ENCODE measurements at places on chromosomes 5 and 9.

DNA sequence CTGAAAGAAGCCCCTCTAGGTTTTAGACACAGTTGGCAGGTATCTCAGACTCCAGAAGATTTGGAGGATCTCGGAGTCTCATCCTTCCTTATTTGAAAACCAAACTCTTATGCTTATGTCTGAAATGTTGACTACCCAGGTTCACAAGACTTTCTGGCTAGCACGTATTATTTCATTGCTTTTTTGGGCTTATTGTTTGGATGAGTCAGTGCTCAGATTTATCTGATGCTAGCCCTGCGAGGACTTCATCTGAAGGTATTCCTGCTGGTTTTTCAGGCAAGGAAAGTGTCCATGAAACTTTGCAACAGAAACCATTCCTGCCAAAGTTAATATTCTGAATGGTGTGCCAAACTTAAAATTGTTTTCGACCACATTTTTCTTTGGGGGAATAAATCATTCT is 8.5 kb downstream of the OSTF1 start:
- no peak for DNase-seq

DNA sequence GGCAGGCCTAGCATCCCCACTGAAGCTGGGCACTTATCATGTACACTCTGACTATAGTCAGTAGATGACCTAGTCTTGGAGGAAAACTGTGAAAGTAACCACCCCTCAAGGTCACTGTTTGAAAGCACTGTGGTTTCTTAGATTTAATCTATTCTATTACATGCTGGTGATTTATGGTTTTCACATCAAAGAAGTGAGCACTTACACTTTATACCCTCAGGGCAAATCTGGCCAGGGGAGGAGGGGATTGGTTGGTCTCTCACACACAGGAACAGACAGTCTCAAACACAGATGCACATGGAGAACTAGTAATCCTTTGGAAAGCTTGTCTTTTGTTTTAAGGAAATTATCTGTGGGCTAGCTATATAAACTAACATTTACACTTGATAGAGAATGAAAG is 17.9 kb upstream of the SPIN1 start:
- DNase-seq: no peak

DNA sequence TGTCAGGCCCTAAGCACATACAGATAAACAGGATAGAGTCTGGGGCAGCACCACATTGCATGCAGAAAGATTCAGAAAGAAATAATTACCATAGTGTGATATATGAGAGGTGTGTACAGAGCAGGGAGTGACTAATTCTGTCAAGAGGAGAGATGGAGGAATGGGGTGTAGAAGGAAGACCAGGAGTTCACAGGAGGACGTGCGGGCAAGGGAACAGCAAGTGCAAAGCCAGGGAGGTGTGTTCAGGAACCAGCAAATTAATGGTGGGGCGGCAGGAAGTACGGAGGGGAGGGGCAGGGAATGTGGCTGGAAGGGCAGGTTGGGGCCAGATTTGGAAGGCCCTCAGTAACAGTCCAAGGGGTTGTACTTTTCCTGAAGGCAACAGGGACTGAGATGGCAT is 17.4 kb downstream of the EGR1 start:
- no peak for DNase-seq

GRCh38 chr9:111094433-111094924 is 56.2 kb upstream of the LPAR1 start:
- no peak for DNase-seq

GRCh38 chr5:113487781-113488644 is at the start of gene MCC:
TSS of gene MCC (minus strand) at chr5:113488453.
- no peak for DNase-seq

GRCh38 chr5:74094096-74094781 is 468.2 kb downstream of the ARHGEF28 start:
- DNase-seq: no peak

DNA sequence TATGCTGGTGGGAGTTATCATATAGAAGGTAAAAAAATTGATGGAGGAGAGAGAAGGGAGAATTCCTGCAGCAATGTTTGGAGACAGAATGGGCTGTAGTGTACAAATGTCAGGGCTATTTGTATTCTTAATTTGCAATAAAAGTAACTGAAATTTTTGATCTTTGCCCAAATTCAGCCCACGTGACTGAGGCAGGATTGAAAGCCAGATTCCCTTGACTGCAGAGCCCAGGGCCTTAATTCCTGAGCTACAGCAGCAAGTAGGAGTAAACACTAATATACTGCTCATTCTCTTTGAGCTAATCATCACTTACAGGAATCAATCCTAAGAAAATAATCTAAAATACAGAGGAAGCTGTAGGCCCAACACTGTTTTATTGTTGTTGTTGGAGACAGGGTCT is 5.2 kb upstream of the ANXA6 start:
- DNase-seq: no peak

DNA sequence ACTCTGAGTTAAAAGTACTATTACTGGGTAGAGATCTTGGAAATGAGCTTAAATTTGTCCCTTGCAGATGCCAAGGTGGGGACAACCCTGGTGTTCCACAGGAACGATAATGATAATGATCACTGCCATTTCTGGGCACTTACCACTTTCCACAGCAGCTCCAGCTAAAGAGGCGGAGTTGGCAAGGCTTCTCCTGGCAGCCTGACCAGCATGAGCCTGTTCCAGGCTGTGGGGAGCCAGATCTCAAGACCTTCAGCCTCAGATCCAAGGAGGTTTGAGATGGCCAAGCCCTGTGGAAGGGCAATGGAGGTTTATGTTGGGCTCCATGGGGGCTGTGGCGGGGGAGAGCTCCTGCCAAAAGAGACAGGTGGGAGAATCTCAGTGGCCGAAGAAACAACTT is 244.9 kb upstream of the MVB12B start:
- no peak for DNase-seq

DNA sequence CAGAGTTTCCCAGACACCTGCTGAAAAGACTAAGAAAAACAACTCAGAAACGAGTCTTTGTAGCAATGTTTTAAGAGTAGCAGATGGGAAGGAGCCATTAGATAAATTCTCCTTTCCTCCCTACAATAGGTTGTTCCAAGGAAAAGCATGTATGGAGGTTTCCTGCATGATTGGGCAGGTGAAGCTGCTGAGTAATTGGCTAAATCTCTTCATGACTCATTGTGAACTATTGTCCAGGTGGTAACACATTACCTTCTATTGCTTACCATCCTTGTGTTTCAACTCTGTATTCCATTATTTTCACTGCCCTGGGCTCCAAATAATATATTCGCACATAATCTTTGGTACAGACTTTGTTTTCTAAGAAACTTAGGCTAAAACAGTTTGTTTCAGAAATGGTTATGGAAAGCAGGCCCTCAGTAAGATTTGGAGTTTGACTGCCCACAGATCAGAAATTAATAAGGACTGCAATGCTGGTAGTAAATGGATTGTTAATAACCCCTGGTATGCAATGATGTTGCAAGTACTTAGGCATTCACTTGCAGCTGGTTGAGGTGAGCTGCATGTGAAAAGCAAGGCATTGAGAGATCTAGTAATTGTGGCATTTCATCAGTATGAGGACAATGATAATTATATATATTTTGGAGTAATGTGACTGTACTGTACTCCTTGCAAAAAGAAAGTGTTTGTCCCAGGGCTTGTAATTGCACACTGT is 281.4 kb upstream of the VLDLR start:
- DNase-seq: no peak

DNA sequence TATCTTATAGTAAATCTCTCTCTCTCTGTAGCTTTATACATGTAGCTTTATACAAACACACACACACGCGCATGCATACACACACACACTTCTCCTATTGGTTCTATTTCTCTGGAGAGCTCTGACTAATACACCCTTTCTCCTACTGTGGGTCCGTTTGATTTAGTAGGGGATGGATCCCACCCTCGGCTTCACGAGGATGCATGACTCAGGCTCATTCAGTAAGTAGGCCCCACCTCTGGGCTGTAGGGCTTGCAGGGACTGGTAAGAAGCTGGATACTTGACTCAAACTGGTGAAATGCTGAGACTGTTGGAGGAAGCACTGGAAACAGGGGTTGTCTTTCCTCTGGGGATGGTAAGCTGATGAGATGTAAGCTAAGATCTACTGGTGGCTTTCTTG is 98.7 kb downstream of the SLC24A2 start:
- DNase-seq: no peak

Measured in CD4-positive, alpha-beta T cell treated with Interleukin-2 at 100 ng/mL for 4 hours (primary cell).